ENCODE measurements at places on chromosomes 4 and X.

DNA sequence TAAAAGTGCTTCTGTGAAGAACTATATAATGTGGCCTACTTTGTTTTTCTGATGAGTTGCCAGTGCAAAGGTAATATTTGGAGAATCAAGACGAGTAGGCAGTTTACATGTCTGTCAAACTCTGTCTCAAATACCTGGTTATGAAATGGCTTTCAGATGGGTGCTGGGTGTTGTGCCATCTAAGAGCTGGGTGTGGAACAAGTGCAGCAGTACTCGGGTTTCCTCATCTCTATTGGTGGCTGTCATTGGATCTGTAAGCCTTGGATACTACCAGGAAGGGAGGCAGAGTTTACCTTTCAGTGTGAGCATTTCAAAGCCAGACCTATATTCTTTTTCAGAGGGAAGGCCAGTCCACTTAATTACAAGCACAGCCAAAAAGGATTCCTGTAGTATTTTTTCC is 37.2 kb downstream of the MTM1 start:
- no peak for DNase-seq

GRCh38 chr4:45741897-45742296 is 382.0 kb downstream of the GABRG1 start:
- no peak for DNase-seq

DNA sequence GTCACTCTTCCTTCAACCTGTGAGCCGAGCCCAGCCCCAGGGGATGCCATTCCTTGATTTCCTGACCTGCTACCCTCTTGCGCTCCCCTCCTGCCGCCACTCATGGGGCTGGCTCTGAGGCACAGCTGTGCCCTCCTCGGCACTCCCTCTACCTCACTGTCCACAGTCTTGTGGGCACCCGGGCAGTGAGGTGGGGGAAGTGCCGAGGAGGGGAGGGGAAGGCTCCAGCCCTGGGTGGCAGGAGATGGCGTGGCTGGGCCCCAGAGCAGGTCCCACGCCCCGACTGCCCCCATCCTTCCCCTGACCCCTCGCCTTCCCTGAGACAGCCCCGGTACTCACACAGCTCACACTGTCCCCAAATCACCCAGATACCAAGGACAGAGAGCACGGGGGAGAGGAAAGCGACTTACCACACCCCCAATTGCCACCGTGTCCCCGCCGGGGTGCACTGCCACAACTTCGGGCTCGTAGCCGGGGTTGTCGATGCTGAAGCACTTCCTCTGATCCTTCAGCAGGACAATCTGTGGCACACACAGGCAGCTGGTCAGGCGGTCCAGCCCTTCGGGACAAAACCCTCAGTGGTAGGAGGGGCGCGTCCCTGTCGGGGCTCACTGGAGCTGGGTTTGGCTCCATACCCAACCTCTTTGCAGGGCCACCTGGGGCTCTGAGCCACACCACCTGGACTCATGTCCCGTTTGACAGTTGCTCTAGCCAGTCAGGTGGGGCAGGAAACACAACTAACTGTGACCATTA is 37.9 kb downstream of the WDR1 start:
- DNase-seq = peak; percentile 44

GRCh38 chrX:153434801-153435200 is 11.1 kb downstream of the TREX2 start:
- no peak for DNase-seq

DNA sequence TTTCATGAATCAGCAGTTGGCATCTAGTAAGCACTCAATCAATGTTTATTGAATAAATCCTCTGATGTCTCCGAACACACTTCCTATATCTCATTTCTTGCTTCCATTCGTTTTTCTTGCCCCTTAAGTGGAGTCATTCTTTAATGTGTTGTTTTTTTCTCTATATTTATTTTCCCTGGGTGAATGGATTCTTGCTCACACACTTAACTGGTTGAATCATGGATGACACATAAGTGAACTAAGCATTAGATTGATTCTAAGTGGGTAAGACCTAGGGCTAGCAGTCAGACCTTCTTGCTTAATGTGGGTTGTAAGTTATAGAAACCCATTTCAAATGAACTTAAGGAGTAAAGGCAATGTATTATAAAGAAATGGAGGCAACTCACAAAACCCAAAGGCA is 111.1 kb downstream of the RTL3 start:
- no peak for DNase-seq

DNA sequence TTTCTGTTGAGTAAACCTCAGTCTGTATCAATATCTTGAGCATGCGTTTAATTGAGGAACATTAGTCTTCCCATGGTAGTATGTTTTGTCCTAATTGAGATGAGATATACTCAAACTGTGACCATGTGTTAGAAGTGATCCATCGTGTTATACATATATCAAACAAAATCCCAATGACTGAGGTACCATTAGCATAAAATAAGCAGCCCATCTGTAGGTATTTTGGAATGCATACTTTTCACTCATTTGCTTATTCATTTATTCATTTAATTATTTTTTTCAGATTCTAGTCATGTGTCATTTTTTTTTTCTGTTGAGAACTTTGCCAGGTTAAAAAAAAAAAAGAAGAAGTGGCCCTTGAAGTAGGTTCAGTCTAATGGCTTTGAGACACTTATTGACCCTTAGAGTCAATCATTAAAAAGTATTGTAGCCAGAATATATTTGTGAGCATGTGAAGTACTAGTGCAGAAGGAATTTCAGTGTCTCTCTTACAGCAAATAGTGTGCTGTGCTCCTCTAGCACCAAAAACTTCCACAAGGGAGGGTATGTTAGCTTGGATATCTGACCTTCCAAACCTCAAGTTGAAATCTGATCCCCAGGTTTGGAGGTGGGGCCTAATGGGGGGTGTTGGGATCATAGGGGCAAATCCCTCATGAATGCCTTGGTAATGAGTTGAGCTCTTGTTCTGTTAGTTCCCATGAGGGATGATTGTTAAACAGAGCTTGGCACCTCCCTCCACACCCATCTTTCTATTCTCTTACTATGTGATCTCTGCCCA is 130.8 kb upstream of the NPY2R start:
- DNase-seq = no peak

GRCh38 chr4:6495296-6495590 is 22.8 kb upstream of the PPP2R2C start:
- DNase-seq = no peak

- no peak for DNase-seq
These were observed 631.6 kb downstream of the SPRY1 start for GRCh38 chr4:124028182-124028581.

DNA sequence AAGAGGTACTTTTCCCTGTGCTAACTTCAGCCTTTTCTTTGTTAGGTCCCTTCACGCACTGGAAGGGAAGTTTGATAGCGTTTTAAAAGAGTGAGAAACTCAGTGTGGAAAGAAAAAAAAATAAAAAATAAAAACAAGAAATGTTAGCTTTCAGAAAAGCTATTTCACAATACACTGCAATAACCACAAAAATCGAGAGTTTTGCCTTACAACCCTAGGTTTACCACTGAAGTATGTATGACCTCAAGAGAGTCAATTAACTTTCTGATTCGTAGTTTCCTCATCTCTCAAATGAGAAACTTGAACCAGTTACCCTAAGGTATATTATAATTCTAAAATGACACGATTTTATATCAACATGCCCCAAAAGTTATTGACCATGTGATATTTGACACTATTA is 93.9 kb upstream of the JADE1 start:
- no peak for DNase-seq

- no peak for DNase-seq
These were observed 432.4 kb upstream of the RASGEF1B start for GRCh38 chr4:81904121-81904520.

- DNase-seq = no peak
These were observed 143.5 kb upstream of the CHRDL1 start for GRCh38 chrX:110938977-110939732.

GRCh38 chrX:99795495-99795894 is 614.6 kb downstream of the PCDH19 start:
- no peak for DNase-seq

GRCh38 chr4:186132577-186133242 is 28.2 kb downstream of the FAM149A start:
- no peak for DNase-seq

GRCh38 chr4:6884341-6884870 is 25.2 kb upstream of the TBC1D14 start:
- DNase-seq = no peak

- peak; percentile 94 for DNase-seq
These were observed 68.6 kb downstream of the NOCT start for GRCh38 chr4:139083956-139084803.

DNA sequence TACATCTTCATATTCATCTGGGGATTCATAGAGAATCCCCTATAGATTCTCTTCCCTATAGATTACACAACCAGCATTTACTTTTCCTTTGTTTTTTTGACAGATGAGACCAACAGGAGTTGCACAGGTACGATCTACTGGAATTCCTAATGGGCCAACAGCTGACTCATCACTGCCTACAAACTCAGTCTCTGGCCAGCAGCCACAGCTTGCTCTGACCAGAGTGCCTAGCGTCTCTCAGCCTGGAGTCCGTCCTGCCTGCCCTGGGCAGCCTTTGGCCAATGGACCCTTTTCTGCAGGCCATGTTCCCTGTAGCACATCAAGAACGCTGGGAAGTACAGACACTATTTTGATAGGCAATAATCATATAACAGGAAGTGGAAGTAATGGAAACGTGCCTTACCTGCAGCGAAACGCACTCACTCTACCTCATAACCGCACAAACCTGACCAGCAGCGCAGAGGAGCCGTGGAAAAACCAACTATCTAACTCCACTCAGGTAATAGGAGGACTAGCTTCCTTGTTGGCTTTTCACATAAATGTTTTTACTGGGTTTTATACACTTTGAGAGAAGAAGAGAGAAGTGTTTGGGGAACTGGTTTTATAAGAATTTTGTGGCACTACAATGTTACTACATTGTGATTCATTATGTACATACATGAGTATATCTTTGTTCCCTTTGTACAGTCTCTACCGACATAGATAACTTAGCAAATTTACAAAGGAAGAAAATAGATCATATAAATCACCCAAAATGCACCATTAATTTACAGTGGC is 137.2 kb downstream of the DIPK2B start:
- DNase-seq = peak; percentile 35

GRCh38 chr4:54709400-54709799 is 51.6 kb downstream of the KIT start:
- DNase-seq = no peak

All from RWPE2 (cell line).